NCI-H69 (cell line): ENCODE measurements at places on chromosomes 1 and 21.

DNA sequence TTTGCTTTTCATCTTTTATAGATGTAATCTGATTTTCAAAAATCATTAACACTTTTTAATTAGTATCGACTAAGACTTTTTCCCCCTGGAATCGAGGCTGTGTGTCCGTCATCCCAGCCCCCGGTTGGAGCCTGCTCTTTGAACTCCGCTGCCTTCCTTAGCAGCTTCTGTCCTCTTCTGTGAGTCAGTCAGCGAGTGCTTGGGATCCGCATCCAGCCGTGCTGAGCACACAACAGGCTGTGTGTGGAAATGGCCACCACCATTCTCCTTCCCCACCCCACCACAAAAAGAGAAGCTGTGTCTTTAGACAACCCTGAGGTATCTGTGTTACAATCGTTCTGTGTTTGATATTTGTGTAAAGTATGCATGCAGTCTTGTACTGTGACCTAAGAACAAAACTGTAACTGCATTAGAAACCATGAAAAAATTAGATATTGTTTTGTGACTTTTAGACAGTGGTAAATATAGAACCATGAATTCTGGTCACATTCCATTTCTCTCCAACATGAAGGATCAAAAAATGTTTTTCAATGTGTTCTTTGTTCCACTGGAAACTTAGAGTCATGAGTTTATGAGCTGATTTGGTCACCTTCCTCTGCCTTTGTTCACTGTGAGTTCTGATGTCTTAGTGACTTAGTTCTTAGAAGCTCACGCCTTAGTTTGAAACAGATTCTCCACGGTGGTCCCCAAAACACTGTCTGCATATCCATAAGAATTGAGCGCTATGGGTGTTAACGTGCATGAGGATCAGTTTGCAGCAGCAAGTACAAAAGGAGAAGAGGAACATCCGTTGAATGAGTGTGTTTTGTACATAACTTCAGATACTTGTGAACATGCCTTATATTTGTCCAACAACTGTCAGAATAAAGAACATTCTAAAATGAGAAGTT lies 64.7 kb downstream of the VPS26C start:
- no peak for DNase-seq

GRCh38 chr21:42189431-42189830 lies 29.5 kb upstream of the ABCG1 start:
- no peak for DNase-seq

GRCh38 chr1:110504226-110504625 lies 14.7 kb downstream of the KCNA10 start:
- DNase-seq: no peak

DNA sequence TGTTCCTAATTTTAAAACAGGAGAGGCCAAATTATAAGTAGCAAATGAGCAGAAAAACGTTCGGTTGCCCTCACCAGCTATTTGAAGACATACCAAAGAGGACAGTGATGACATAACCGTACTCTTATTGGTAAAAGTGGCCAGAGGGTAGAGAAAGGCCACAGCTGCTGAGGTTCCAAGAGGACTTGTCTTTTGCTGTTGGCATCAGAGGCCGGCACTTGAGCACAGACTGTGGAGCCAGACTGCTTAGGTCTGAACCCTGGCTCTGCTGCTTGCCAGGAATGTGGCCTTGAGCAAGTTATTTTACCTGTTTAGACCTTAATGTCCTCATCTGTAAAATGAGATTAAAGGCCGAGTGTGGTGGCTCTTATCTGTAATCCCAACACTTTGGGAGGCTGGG lies 14.9 kb downstream of the ETV3L start:
- DNase-seq: no peak

- no peak for DNase-seq
These were observed 13.1 kb upstream of the LPGAT1 start for GRCh38 chr1:211843507-211844298.

- DNase-seq: peak; percentile 91
These were observed 2.5 kb upstream of the METTL25B start for GRCh38 chr1:156725683-156726280.

- DNase-seq: no peak
These were observed 90.5 kb downstream of the ACTL8 start for GRCh38 chr1:17845583-17845982.

DNA sequence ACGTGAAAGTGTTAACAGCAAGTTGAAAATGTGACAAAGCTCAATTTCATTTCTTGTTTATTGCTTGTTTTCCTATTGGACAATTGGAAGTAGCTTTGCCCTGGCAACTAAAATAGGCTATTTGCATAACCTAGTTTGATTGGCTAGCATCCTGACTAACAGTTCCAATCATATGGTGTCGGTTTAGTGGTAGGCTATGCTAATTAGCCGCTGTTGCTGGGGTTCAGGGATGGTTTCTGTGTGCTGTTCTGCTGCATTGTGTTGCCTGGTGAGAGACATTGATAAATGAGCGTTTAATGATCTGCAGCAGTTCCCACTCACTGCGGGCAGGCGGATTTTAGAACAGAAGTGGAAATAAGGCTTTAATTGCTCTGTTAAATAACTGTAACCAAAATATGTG lies 68.5 kb downstream of the DYRK1A start:
- DNase-seq: peak; percentile 96

DNA sequence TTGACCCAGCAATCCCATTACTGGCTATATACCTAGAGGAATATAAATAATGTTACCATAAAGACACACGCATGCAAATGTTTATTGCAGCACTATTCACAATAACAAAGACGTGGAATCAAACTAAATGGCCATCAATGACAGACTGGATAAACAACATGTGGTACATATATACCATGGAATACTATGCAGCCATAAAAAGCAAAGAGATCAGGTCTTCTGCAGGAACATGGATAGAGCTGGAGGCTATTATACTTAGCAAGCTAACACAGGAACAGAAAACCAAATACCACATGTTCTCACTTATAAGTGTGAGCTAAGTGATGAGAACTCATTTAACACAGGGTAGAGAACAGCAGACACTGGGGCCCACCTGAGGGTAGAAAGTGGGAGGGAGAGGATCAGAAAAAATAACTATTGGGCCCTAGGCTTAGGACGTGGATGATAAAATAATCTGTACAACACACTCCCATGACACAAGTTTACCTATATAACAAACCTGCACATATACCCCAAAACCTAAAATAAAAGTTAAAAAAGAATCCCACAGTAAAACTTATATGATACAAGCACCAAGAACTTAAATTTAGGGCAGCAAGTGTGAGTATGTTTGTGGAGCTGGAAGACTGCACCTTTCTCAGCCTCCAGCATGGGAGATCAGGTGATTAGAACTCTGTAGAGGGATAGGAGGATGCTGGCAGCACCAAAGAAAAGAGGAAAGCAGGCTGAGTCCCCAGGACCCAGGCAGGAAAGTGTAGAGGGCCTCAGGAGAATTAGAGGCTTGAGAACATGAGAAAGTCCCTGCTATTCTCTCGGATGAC lies 320.8 kb upstream of the USP24 start:
- DNase-seq: no peak

- DNase-seq: peak; percentile 28
These were observed 20.6 kb upstream of the TTC34 start for GRCh38 chr1:2821966-2822620.

- DNase-seq: no peak
These were observed 220.4 kb upstream of the ADGRL4 start for GRCh38 chr1:79226963-79227362.

DNA sequence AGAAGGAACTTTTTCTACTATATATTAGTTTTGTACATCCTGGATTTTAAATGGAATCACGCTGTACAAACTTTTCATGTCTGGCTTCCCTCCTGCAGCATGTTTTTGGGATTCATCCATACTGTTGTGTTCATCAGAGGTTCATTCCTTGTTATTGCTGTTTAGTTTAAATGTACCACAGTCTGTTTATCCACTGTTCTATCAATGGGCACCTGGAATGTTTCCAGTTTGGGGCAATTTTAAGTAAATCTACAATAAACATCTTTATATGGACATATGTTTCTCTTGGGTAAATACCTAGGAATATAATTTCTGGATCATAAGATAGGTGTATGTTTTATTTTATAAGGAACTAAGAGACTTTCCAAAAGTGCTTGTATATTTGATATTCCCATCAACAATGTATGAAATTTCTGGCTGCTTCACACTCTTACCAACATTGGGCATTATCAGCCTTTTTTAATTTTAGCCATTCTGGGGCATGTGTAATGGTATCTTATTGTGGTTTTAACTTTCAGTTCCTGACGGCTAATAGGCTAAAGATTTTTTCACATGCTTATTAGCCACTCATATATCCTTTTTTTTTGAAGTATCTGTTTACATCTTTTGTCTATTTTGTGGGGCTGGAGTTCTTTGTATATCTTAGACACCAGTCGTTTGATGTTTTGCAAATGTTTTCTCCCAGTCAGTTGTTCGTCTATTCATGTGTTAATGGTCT lies 48.8 kb downstream of the RPS6KC1 start:
- DNase-seq: no peak

DNA sequence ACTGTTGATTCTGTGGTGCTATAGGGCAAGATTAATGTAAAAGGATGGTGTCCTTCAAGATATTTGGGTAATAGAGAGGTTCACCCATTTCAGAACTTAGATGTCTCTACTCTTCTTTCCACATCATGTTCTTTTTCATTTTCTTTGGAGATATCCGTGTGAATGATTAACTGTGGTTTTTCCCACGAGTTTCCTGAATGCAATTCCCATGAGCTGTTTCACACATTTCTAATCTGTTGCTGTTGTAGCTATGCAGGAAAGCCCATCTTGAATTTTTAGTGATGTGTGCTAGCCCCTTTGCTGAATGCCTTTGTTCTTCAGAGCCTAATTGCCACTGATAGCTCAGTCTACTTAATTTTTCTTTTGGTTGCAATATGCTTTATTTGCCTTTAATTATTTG lies 27.6 kb downstream of the SNX27 start:
- DNase-seq: no peak

- no peak for DNase-seq
These were observed 80.0 kb downstream of the EPS15 start for GRCh38 chr1:51439053-51439452.
